KG1 (cell line): ENCODE measurements at places on chromosomes 16 and 17.

GRCh38 chr17:33966410-33967059 lies 288.6 kb upstream of the CCL2 start:
- DNase-seq: no peak

DNA sequence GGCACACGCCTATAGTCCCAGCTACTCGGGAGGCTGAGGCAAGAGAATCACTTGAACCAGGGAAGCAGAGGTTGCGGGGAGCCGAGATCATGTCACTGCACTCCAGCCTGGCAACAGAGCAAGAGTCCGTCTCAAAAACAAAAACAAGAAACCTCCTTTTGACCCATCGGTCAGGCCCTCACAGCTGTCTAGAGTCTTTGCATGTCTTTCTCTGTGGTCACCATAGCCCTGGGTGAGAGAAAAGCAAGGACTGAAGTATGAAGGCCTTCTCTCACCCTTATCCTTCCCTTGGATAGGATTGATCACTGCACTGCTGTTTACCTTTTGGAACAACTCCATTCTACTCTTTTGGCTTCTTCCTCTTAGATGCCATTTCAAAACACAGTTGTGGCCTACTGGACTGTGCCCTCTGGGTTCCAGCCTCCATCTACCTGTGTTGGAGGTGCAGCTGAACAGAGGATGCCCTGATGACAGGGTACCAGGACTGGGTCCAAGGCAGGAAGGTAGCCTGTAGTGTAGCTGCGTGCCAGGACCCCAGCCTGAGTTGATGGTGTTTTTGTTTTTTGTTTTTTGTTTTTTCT lies 37.1 kb downstream of the LDHD start:
- DNase-seq: no peak

- DNase-seq: no peak
Observed at GRCh38 chr16:67456391-67457081, 24.4 kb downstream of the ATP6V0D1 start.

GRCh38 chr17:1492249-1493206 lies at the start of gene MYO1C:
TSS of gene MYO1C (minus strand) at chr17:1492686. CDS start at chr17:1492487, 199 bp downstream.
- DNase-seq: no peak

DNA sequence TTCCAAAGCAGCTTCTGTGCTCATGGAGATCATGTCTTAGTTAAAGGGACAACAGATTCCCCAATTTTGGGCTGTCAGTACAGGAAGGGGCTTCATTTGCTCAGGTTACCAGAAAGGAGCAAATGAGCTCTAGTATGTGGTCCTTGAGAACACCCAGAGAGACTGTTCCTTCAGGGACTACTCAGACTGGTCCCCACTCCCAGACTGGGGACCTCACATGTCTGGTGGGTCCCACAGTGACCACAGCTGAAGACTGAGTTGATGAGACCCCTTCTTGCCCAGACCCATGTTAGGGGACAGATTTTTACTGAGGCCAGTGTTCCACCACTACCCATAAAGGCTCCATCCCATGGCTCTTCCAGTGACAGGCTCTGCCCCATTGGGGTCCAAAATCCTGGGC lies 1695.2 kb downstream of the TP53TG3F start:
- DNase-seq: no peak

DNA sequence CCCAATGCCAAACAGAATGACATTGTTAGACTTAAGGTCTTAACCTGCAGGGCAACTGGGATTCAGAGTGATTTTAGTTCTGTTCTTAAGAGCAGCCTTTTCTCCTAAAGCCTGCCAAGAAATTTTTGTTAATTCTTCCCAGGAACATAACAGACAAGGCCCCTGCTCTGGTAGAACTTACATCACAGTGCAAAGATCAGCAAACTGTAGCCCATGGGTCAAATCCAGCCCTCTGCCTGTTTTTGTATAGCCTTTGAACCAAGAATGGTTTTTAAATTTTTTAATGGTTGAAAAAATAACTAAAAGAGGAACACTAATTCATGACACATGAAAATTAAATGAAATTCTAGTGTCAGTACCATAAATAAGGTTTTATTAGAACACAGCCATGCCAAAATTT lies 3.8 kb downstream of the ACSM3 start:
- no peak for DNase-seq

DNA sequence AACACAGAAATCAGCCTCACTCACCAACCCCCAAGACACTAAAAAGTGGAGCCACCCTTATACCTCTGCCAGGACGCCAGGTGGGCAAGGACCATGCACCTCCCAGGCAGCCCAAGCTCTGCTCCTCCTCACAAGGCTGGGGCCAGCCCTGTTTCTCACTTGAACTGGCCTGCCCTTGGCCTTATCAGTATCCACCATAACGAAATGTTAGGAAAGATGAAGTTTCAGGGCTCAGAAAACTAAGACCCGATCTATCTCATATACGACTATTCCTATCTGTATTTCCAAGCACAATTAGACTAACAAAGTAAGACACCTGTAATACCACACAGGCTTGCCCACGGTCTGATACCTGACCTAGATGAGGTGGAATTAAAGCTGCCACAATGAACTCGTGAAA lies 6.9 kb downstream of the FBXO31 start:
- no peak for DNase-seq

DNA sequence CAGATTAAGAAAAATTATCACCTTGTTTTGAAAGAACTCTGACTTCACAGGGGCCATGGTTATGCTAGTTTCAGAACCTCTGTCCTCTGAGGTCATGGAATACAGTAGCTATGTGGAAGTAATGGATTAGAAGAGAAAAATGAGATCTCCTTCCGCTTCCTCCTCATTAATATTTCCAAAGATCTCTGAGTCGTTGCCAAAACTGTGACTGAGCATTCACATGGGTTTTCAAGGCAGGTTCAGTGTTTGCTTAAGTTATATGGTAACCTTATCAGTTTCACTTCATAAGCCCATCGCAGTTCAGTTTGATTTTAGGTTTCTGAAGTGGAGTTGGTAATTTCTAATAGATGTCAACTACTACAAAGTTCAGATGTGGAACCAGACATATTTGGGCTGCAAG lies 321.2 kb upstream of the SOX9 start:
- no peak for DNase-seq

DNA sequence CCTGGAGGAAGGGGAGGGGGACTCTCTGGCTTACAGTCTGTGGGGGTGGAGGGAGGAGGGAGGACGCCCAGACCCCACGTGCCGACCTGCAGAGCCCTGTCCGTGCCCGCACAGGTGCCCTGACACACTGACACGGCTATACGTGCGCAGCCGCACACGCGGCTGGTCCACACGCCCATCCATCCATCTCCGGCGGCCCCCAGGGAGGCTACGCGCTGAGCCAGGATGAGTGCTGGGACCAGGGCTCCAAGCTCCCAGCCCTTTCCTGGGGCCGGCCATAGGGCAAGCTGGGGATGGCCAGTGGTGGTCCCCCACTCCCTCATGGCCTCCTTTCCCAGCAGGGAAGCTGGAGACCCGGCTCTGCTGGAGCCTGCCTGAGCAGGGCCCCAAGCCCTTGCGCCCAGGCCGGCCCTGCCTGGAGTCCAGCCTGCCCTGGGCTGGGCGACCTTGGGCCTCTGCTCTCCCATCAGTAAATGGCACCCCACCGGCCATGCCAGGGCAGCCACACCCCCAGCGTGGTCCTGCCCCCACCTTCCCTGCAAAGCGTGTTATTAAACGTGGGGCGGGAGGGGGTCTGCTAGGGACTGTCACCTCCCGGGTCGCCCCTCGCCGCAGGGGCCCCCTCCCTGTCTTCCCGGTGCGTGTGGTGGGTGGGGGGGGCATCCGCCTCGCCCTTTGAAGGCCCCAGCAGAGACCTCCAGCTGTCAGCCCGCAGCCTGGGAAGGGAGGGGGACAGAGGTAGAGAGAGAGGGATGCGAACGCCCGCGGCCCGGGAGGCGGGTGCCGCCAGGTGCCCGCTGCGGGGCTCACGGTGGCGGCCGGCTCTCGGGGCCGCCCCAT lies 863 bp downstream of the CASKIN1 start:
- no peak for DNase-seq

DNA sequence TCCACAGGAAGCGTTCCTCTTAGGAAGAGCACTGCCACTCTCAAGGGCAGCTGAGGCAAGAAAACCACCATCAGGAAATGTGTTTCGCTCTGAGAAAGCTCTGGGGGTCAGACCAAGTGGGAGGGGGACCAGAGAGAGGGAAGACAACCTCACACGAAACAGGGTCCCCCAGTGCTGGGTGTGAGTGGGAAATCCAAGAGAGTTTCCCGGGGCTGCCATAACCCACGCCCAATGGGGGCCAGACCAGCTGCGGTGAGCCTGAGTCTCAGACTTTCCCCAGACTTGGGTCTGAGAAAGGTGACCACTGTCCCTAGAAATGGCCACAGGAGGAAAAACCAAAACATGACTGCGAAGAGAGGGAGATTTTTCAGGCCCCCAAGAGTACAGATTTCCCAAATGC lies 14.5 kb downstream of the DNAH17 start:
- DNase-seq: no peak
